ENCODE measurements at places on chromosomes 1 and 21. TPM values are rescaled to one million over a fixed set of nuclear protein-coding genes. Genes with fewer than 3 reads are reported as not detected.

DNA sequence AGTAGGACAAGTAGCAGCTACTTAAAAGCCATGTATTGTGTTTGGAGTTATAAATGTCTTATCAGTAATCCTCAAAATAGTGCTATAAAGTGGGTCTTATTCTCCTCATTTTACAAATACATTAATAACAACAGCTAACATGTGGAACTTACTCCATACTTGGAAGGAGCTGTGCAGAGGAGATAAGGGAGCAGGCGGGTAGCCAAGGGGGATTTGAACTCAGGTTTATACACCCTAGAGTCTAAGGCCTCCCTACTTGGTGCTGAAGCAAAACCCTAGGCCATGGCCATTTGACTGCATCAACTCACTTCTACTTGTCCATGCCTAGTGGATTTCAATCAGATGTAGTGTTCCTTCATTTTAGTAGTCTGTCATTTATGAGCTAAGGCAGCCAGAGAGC, 72.1 kb downstream of the LMO4 start:
- DNase-seq = no peak

DNA sequence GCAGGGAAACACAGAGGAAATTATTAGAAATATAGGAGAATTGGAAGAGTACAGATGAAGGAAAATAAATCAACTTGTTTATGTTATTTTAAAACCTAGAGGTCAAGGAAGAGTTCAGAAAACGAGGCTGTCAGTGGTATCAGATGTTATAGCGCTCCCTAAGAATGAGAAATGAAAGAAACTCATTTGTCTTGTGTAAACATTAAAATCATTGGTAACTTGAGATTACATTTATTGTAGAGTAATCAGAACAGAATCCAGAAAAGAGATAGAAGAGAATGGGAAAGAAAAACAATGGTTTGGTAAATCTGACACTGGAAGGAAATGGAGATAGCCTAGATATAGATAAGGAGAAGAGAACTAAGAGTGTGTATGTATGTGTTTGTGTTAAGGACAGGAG, 106.4 kb downstream of the ATF6 start:
- DNase-seq = no peak

DNA sequence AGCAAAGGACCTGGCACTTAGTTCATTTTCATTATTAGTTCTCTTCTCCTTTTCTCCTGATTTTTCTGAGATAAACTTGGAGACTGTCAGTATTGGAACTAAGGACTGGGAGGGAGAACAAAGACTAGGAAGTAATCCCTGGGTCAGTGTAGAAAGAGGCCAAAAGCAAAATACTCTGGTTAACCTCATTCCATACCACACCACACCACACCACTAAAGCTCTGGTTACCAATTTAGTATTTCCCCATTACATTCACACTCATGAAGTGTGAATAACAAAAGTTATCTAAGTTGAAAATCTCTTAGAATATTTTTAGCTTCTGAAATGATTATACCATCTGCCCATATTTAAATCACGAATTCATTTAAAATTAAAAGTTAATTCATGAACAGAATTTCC, 68.9 kb upstream of the DMRTA2 start:
- no peak for DNase-seq

DNA sequence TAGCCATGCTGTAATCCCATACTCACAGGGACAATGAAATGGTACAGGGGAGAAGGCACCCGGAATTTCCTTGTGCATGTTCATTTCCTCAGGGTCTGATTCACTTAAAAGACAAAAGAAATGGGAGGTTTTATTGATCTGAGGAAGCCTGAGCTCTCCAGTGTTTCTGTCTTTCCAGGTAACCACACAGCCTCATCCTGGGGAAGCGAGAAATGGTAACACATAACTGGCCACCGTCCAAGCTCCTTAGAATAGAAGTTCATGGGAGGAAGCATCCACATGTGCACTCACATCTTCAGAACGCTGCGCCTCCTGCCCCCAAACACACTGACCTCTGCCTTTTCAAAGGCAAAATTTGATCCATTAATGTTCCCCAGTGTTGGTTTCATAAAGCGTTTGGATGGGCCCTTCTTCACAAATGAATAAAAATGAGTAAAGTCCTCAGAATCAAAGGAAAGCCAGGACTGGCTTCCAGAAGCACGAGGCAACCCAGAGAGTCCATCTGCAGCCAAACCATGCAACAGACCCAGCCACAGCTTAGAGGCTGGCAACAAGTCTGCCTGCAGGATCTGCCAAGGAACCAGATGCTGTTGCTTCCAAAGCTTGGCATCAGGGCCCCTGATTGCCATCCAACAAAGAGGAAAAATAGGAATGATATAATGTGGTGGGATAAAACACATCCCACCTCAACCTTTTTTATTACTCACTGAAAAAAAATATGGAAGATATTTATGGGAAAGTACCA, 120.3 kb downstream of the ZBTB18 start:
- no peak for DNase-seq

Gene RBP7
- 0.68 TPM for total RNA-seq
